Activated CD8-positive, alpha-beta T cell treated with anti-CD3 and anti-CD28 coated beads, Interleukin-2, amount 10 ng/mL, durations not matched to agents 7 days and 5 days (primary cell): ENCODE measurements at places on chromosomes 3 and 15.

- H3K4me3 ChIP-seq: no peak overlapping the region
Observed at GRCh38 chr3:40661284-40661683, 136.5 kb downstream of the ZNF621 start.

- DNase-seq: no peak
- H3K27me3 ChIP-seq: peaks cover 18% of the 10 kb centered on the region
- no peak overlapping the region for H3K27ac ChIP-seq
Observed at GRCh38 chr15:70560617-70561328, 202.6 kb downstream of the UACA start.

- peaks cover 9% of the 10 kb centered on the region for H3K27me3 ChIP-seq
- no peak overlapping the region for H3K27ac ChIP-seq
- H3K36me3 ChIP-seq: no peaks in the 10 kb centered on the region
- no peak overlapping the region for H3K4me3 ChIP-seq
Observed at GRCh38 chr3:124766113-124767095, 36.2 kb downstream of the UMPS start.

DNA sequence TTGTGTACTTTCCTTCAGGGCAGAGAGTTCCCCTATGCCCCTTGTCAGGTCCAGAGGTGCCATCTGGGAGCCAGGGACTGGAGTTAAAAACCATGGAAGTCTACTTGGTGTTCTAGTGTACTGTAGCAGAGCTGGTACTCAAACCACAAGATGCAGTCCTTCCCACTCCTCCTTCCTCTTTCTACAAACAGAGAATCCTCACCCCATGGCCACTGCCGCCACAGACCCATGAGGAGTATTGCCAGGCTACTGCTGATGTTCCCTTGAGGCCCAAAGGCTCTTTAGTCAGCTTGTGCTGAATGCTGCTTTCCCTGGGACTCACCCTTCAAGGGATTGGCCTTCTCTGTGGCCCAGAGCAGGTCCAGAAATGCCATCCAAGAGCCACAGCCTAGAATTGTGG is 229.2 kb upstream of the ZPLD1 start:
- DNase-seq: no peak
- no peak overlapping the region for H3K4me3 ChIP-seq
- H3K36me3 ChIP-seq: no peaks in the 10 kb centered on the region
- peaks cover 2% of the 10 kb centered on the region for H3K27me3 ChIP-seq

DNA sequence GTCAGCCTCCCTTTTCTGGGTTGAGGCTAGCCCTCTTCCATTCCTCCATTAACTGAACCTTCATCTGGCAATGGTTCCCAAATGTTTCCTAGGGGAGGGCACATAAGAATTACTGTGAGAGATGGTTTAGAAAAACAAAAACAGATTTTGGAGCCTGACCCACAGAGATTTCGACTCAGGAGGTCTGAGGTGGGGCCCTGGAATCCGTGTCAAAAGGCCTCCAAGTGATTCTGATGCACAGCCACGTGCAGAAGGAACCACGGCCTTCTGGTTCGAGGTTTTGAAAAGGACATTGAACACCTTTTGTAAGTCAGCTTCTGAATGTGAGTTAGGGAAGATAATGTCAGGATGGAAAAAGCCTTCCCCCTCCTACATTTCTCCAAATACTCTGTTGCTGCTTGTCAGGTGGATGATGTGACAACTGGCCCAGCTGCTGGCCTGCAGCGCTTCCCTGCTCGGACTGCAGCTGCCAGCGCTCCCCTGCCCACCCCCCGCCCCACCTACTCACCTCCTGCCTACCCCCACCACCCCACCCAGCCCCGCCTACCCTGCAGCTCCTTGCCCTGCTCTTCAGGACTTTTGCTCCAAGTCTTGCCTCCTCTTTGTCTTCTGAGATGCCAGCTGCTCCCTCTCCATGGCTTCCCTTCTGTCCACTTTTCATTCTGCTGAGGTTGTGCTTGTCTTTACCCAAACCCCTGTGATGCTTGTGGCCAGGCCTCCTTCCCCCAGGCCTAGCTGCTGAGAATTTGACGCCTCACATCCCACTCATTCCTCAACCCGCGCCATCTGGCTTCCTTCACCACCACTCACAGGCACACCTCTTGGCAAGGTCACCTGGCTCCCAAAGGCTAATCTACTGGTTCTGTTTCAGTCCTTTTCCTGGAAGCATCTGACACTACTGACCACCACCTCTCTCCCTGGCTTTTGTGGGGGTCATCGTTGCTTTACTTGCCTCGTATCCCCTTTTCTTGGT is 6.6 kb downstream of the EHD4 start:
- H3K36me3 ChIP-seq: peaks cover 8% of the 10 kb centered on the region
- no peak for DNase-seq

- H3K4me3 ChIP-seq: no peak overlapping the region
- H3K4me1 ChIP-seq: peaks cover 13% of the 10 kb centered on the region
- peaks cover 4% of the 10 kb centered on the region for H3K27me3 ChIP-seq
Observed at GRCh38 chr3:122085673-122086072, 30.5 kb downstream of the CD86 start.

DNA sequence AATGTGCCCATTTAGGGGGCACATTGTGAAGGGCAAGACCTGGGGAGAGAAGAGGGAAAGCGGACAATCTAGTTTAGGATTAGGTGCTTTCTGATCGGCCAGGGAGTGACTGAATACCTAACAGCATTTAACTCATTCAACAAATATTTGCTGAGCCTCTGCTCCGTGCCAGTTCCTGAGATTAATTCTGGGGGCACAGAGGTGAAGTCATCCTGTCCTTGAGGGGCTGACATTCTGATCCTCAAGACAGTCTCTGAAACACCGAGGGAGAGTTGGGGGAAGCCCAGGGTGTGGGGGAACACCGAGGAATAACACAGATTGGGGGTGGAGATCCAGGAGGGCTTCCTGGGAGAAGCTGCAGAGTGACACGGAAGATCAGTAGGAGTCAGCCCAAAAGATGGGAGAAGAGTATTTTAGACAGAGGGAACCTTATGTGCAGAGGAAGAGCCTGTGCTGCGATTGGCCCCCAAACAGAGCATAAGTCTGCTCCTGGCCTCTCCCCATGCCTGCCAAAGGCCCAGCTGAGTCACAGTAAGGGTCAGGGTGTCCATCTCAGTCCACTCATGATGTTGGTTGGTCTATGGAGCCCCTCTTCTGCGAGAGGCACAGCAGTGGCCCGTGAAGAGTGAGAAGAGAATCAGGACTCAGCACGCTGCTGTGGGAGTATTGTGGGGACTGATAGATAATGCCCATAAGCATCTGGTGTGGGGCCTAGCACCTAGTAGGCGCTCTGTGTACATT is 60.2 kb downstream of the AMOTL2 start:
- no peak overlapping the region for H3K27ac ChIP-seq
- no peak overlapping the region for H3K4me3 ChIP-seq
- DNase-seq: no peak
- H3K27me3 ChIP-seq: peaks cover 47% of the 10 kb centered on the region

GRCh38 chr3:18247776-18248310 is 177.3 kb downstream of the SATB1 start:
- DNase-seq: no peak
- H3K27me3 ChIP-seq: peaks cover 2% of the 10 kb centered on the region
- H3K27ac ChIP-seq: no peak overlapping the region
- H3K4me1 ChIP-seq: no peaks in the 10 kb centered on the region
- H3K4me3 ChIP-seq: no peak overlapping the region

GRCh38 chr15:75202251-75203016 is 752 bp downstream of the C15orf39 start:
- H3K4me1 ChIP-seq: peaks cover 58% of the 10 kb centered on the region
- DNase-seq: peak; percentile 91
- no peaks in the 10 kb centered on the region for H3K27me3 ChIP-seq
- H3K4me3 ChIP-seq: peak overlapping the region; percentile 89

- no peak for DNase-seq
- H3K4me3 ChIP-seq: no peak overlapping the region
- no peak overlapping the region for H3K27ac ChIP-seq
- no peaks in the 10 kb centered on the region for H3K36me3 ChIP-seq
Observed at GRCh38 chr3:107855710-107856109, 235.1 kb downstream of the CD47 start.

DNA sequence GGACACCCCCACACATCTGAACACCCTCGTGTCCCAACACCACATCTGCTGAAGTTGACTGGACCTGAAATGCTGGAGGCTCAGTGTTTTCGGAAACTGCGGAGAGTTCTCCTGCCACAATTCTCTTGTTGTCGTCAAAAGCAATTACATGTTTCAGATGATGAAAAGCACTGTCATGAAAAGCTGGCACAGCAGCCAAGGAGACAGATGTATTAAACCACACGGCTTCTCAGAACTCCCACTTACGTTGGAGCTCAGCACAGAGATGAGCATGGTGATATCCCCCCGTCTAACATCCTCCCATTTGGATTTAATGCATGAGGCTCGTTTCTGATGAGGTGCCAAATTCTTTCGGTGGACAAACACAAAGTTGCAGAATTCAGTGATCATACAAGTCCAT is 180.1 kb downstream of the RORA start:
- no peak overlapping the region for H3K27ac ChIP-seq
- H3K27me3 ChIP-seq: peaks cover 4% of the 10 kb centered on the region
- no peaks in the 10 kb centered on the region for H3K4me1 ChIP-seq
- H3K4me3 ChIP-seq: no peak overlapping the region
- no peaks in the 10 kb centered on the region for H3K36me3 ChIP-seq

DNA sequence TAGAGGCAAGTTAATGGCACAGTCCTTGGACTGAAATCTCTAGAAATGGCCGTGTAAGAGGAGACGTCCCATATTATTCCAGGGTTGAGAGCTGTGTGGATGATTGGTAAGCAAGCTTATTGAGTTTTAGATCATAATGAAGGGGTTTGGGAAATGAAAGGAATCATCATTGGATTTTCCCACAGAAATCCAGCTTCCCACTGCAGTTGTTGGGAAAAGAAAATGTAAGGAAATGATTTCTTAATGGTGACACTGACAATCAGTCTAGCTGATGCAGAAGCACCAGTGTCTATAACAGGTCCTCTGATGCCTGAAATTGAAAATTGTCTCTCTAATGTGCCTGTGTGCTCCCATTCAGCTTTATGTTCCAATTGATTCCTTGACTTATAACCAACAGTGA is 728.6 kb downstream of the GRM7 start:
- H3K36me3 ChIP-seq: no peaks in the 10 kb centered on the region
- H3K27me3 ChIP-seq: no peaks in the 10 kb centered on the region
- H3K27ac ChIP-seq: no peak overlapping the region
- H3K4me3 ChIP-seq: no peak overlapping the region

DNA sequence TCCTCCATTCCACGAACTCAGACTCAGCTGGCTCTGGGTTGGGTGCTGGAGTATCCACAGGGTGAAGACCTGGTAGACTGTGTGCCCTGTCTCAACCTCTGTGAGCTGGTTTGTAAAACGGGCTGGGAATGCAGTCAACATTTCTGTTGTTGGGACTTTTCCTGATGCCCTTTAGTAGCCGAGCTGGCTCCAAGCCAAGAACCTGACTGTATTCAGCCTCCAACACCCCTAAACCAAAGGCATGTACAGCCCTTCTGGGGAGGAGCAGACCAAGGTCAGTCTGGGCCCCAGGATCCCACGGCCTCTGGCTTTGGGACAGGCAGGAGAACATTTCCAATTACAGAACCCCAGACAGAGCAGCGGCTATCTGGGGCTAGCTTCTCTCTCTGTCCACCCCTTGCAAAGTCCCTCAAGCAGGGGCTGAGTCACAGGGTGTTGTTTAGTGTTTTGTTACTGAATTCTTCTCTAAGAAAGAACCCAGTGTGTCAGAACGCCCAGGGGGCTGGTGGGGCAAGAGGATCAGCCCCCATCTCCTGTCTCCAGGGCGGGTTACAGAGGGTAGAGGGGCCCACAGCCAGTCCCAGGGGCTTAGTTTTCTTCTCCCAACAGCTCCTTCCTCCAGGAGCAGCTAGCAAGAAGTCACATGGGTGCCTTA is 56.8 kb upstream of the SLC6A6 start:
- H3K27me3 ChIP-seq: peaks cover 3% of the 10 kb centered on the region
- no peak for DNase-seq
- no peaks in the 10 kb centered on the region for H3K4me1 ChIP-seq
- no peak overlapping the region for H3K4me3 ChIP-seq
- H3K27ac ChIP-seq: no peak overlapping the region

- H3K4me1 ChIP-seq: peaks cover 13% of the 10 kb centered on the region
- H3K27me3 ChIP-seq: no peaks in the 10 kb centered on the region
- DNase-seq: no peak
Observed at GRCh38 chr15:40388941-40389823, 6.7 kb downstream of the KNSTRN start.

GRCh38 chr3:197487911-197488391 is 67.8 kb downstream of the BDH1 start:
- no peak overlapping the region for H3K4me3 ChIP-seq
- H3K36me3 ChIP-seq: no peaks in the 10 kb centered on the region
- H3K4me1 ChIP-seq: no peaks in the 10 kb centered on the region
- no peak for DNase-seq

DNA sequence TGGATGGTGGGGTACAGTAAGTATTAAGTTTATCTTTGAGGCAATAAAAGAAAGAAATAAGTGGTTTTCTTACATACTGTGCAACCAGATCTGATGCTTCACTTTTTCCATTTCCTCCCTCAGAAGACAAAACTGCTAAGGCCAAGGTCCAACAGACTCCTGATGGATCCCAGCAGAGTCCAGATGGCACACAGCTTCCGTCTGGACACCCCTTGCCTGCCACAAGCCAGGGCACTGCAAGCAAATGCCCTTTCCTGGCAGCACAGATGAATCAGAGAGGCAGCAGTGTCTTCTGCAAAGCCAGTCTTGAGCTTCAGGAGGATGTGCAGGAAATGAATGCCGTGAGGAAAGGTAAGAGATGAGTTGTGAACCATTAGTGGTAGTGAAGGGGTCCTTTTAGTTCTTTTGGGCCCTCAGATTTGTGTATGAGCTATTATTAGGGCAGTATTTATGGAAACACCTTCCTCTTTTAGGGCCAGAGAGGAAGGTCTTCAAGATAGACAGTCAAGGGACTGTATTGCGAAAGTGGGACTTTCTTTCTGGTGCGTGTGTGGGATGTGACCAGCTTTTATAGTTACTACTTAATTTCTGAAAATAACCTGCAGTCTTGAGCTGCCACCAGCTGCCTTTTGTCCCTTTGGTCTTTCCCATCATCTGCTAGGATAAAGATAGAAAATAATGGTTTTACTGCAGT is 4.6 kb downstream of the ALAS1 start:
- peaks cover 63% of the 10 kb centered on the region for H3K4me1 ChIP-seq
- H3K4me3 ChIP-seq: no peak overlapping the region
- H3K36me3 ChIP-seq: peaks cover 79% of the 10 kb centered on the region
- DNase-seq: no peak

DNA sequence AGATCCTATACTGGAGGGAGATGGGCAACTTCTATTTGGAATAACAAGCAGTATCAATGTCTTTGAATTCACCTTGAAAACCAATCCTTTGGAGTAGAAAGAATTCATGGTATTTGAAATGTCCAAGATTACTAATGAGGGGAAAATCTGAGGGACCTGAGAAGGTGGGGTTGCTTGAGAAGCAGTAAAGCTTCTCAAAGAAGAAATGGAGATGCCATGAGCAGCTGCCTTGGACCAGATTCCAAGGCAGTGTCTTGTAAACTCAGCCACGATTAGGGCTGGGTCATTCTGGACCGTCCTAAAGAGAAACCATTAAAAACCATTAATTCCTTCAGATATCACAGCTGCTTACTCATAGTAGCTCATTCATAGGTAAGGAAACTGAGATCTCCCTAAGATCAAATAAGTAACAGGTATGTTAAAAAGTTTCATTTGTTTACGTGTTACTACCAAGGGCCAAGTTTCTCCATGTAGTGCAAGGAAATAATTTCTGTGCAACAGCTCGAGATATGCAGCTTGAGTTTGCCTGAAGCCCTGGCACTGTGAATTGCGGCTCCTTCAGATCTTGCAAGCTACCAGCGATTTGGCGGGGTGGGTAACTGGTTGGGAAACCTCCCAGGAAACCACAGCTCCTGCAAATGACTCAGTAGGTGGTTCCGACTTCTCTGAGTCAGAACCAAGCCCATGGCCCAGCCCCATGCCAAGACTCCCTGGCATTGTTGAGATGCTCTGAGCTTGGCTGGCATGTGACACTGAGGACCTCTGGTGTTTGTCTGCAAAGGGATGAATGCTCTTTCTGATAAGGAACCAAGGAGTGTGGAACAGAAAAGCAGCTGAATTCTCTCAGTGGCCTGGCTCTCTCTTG is 296.8 kb downstream of the RORA start:
- H3K36me3 ChIP-seq: no peaks in the 10 kb centered on the region
- H3K4me1 ChIP-seq: peaks cover 9% of the 10 kb centered on the region
- H3K27ac ChIP-seq: no peak overlapping the region
